Nephron progenitor cell (in vitro differentiated cells): ENCODE measurements at places on chromosomes 16 and 17.

DNA sequence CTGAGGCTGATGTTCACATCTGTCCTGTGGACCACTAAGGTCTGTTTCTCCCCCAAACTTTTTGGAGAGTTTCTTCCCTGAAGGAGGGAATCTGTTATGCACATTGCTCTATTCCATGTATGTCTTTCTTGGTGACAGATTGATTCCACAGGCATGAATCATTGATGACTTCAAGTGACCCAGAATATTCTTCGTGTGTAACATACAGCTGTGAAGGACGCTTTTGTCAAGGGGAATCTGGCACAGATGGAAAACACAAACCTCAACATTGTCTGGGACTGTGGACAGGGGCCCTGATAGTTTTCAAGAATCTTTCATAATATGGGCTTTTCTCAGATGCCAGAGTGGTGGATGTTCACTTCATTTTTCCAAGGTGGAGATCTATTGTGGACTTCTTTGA, 223.1 kb upstream of the MAF start:
- peaks cover 10% of the 10 kb centered on the region for H3K27me3 ChIP-seq
- no peak overlapping the region for H3K4me3 ChIP-seq
- no peak overlapping the region for H3K27ac ChIP-seq
- no peaks in the 10 kb centered on the region for H3K4me1 ChIP-seq
- no peaks in the 10 kb centered on the region for H3K36me3 ChIP-seq

DNA sequence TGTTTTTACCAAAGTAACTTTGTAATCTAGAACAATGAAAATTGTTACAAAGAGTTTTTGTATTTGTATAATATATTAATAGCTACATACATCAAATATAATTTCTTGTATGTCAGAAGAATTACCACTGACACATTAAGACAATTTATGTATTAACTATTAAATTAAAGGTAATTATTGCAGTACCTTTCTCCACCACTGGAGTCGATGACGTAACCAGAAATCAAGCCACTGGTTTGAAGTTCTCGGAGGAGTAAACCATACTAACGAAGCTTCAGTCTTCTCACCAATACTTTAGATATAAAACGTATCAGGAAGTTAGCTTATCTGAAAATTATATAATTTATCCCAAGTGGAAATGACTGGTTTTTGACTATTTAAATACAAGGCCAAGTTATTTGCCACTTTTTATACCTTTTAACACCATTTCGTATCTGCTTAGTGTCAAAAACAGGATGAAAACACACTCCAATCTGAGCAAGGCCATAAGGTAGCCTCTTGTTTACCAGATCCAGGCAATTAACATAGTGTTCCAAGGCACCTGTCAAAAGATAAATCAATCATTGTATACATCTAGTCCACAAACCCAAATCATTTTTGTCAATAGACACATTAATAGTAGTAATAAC, 4.3 kb downstream of the POLG2 start:
- peaks cover 3% of the 10 kb centered on the region for H3K27me3 ChIP-seq
- no peak for DNase-seq
- H3K36me3 ChIP-seq = peaks cover 60% of the 10 kb centered on the region
- peaks cover 38% of the 10 kb centered on the region for H3K4me1 ChIP-seq
- H3K4me3 ChIP-seq = no peak overlapping the region

- no peak overlapping the region for H3K4me3 ChIP-seq
- H3K4me1 ChIP-seq = peaks cover 39% of the 10 kb centered on the region
- peaks cover 3% of the 10 kb centered on the region for H3K27me3 ChIP-seq
- no peak for DNase-seq
- no peaks in the 10 kb centered on the region for H3K36me3 ChIP-seq
Measured at GRCh38 chr17:57747221-57748017, 2.3 kb upstream of the CCDC182 start.

GRCh38 chr17:77208217-77208808, 67.5 kb downstream of the SEC14L1 start:
- H3K4me3 ChIP-seq = peak overlapping the region; percentile 19
- DNase-seq = no peak
- peaks cover 62% of the 10 kb centered on the region for H3K4me1 ChIP-seq
- peak overlapping the region; percentile 37 for H3K27ac ChIP-seq
- H3K27me3 ChIP-seq = no peaks in the 10 kb centered on the region

- DNase-seq = no peak
- peaks cover 19% of the 10 kb centered on the region for H3K27me3 ChIP-seq
- peaks cover 9% of the 10 kb centered on the region for H3K4me1 ChIP-seq
- H3K36me3 ChIP-seq = no peaks in the 10 kb centered on the region
Measured at GRCh38 chr17:10309003-10309974, 63.5 kb downstream of the MYH13 start.

DNA sequence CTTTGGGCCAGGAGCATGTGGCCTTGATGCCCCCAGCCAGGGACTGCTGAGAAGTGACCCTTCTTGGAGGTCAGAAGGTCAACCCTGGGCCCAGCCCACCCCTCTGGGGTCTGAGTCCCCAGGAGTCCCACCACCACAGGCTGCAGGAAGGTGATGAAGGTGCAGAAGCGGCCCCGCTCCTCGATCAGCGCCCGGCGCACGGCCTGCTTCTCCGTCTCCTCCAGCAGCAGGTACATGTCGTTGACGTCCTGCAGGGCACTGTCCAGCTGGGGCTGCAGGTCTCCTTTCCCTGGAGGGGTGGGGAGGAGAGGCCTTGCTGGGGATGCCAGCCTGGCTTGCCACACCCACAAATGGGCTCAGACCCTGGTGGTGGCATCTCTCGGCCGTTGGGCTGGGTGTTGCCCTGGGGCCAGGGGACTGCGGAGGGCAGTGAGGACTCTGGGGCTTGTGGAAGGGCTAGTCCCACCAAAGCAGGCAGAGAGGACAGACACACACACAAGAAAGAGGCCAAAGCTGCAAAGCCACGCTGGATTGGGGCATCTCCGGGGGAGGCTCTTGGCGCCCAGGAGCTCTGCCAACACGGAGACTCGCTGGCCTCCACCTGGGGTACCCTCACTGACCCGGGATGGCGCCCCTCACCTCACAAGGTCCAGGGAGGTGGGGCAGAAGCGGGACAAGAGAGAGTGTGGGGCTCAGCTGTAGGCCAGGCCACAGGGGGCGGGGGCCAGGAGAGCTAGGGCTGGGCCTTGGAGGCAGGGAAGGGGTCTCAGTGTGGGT, 7.5 kb downstream of the MTSS2 start:
- H3K27ac ChIP-seq = no peak overlapping the region
- no peaks in the 10 kb centered on the region for H3K27me3 ChIP-seq

- peaks cover 17% of the 10 kb centered on the region for H3K4me1 ChIP-seq
- peaks cover 85% of the 10 kb centered on the region for H3K27me3 ChIP-seq
- H3K36me3 ChIP-seq = no peaks in the 10 kb centered on the region
Measured at GRCh38 chr17:42290577-42290976, 2.3 kb downstream of the STAT5A start.

- H3K27me3 ChIP-seq = peaks cover 16% of the 10 kb centered on the region
- H3K4me3 ChIP-seq = no peak overlapping the region
Measured at GRCh38 chr17:39018267-39019134, 51.3 kb upstream of the FBXO47 start.

DNA sequence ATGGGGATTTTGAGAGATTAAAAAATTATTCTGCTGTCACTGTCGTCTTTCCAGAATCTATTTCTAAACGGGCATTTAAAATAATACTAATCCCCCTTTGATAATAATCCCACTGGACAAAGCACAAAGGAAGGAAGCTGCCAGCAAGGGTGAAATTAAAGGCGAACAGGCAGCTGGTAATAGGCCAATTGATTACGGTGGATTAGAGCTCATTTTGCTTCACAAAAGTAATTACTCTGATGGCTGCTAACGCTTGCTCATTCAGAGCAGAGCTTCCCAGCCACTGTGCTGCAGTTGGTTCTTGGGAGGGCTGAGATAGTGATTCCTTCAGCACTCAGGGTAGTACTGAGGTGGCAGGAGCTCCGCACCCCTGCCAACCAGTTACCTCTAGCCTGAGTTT, 205.7 kb downstream of the SNX29 start:
- no peak for DNase-seq
- H3K27ac ChIP-seq = no peak overlapping the region
- H3K4me1 ChIP-seq = peaks cover 33% of the 10 kb centered on the region
- peaks cover 11% of the 10 kb centered on the region for H3K27me3 ChIP-seq
- no peak overlapping the region for H3K4me3 ChIP-seq

DNA sequence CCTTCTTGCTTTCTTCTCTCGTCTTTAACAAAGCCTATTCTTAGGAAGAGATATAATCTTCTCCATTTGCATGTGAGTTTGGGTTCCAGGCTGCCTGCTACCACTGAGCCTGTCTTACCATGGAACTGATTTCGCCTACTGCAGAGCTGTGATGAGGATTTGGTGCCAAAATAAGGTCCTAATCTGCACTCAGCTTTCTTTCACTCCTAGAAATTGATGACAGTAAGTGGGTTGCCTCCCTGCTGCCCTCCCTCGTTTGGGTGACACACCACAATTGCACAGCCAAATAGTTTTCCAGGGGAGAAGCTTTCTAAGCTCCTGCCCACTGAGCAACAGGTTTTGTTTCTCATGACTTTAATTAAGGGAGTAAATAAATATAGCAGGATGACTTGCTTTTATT, 25.1 kb upstream of the ASIC2 start:
- H3K36me3 ChIP-seq = no peaks in the 10 kb centered on the region
- no peak overlapping the region for H3K27ac ChIP-seq
- peaks cover 10% of the 10 kb centered on the region for H3K27me3 ChIP-seq
- DNase-seq = no peak
- no peaks in the 10 kb centered on the region for H3K4me1 ChIP-seq
- no peak overlapping the region for H3K4me3 ChIP-seq

DNA sequence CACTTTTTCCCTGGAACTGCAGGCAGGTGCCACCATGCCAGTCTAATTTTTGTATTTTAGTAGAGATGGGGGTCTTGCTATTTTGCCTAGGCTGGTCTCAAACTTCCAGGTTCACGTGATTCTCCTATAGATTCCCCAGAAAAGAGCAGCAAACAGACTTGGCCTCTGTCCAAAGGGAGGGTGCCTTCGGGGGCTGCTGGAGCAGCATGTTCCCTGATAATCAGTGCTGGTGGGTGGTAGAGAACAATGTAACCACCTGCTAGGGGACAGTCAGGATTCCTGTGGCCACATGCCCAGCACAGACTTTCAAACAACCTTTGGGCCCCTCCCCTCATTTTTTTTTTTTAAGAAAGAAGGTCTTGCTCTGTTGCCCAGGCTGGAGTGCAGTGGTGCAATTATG, 14.2 kb upstream of the CCNF start:
- no peak overlapping the region for H3K27ac ChIP-seq
- H3K36me3 ChIP-seq = no peaks in the 10 kb centered on the region
- H3K4me1 ChIP-seq = no peaks in the 10 kb centered on the region
- H3K4me3 ChIP-seq = no peak overlapping the region
- DNase-seq = no peak
- H3K27me3 ChIP-seq = peaks cover 10% of the 10 kb centered on the region

DNA sequence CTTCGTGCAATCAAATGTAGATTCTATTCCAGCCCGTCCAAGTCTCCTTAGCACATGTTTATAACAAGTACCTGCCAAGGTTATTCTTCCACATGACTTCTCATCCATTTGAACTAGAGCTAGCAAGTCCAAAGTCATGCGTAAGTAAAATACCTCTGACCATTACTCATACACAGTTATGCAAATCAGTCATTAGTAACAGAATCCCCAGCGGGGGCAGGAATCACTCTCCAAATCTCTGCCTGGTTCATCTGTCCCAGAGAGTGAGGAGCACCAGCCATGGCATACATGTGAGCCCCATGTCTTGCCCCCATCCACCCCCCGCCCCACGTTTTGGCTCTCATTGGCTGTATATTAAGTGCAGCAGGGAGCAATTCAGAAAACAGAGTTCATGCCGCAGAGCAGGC, 27.7 kb downstream of the SRL start:
- peaks cover 39% of the 10 kb centered on the region for H3K4me1 ChIP-seq
- H3K36me3 ChIP-seq = no peaks in the 10 kb centered on the region
- H3K4me3 ChIP-seq = no peak overlapping the region
- no peak for DNase-seq
- H3K27me3 ChIP-seq = peaks cover 15% of the 10 kb centered on the region
- no peak overlapping the region for H3K27ac ChIP-seq

DNA sequence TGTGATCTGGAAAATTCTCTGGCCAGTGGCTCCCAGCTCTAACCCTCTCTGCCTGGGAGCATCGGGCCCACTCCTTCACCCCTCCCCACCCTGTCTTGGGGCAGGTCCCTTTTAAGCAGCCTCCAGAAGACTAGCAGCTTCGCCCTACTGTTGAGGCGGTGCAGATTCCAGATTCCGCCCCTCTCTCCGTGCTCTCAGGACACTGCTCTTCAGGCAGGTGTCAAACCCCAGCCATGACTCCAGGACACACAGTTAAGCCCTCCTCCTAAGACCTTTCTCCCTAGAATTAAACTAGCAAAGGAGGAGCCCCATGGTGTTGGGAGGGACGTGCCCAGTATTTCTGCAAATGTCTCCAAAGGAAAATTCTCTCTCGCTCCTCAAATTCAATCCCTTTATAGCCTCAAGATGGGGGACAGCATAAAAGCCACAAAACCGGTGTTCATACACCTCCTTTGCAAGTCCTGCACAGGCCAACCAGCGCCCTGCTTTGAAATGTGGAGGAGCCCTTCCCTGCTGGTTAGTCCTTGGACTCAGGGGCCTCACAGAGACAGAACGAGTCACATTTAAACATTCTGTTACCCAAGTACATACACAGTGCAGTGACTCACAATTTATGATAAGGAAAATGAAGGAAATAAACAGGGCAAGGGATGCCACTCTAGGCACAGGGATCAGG, 7.2 kb downstream of the LPO start:
- no peaks in the 10 kb centered on the region for H3K4me1 ChIP-seq
- DNase-seq = no peak
- no peak overlapping the region for H3K4me3 ChIP-seq
- H3K36me3 ChIP-seq = no peaks in the 10 kb centered on the region
- H3K27ac ChIP-seq = no peak overlapping the region

DNA sequence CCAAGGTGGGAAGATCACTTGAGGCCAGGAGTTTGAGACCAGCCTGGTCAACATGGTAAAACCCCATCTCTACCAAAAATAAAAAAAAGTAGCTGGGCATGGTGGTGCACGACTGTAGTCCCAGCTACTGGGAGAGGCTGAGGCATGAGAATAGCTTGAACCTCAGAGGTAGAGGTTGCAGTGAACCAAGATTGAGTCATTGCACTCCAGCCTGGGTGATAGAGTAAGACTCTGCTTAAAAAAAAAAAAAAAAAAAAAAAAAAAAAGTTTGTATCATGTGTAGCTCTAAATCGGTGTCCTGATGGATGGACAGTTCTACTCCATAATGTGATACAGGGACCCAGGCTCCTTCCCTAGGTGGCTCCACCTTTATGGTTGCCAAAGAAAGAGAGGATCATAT, 497.1 kb upstream of the RBFOX1 start:
- H3K4me1 ChIP-seq = no peaks in the 10 kb centered on the region
- no peaks in the 10 kb centered on the region for H3K36me3 ChIP-seq
- H3K4me3 ChIP-seq = no peak overlapping the region
- H3K27me3 ChIP-seq = peaks cover 7% of the 10 kb centered on the region
- no peak for DNase-seq

DNA sequence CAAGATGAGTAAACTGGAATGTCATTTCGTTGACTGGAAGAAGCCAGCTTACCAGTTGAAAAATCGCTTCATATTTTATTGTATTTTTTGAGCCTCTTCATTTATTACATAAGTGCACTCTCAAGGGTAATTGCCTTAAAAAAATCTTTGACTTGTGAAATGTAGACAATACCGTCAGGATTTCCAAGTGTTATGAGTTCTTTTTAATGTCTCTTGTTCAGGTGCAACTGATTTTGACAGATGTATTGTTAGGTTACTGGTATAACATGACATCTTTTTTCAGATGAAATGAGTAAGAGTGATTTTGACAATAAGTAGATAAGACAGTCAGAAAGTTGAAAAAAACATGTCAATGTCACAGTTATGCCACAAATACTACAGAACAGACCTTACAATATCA, 169.1 kb downstream of the CNTNAP4 start:
- no peak overlapping the region for H3K27ac ChIP-seq
- peaks cover 9% of the 10 kb centered on the region for H3K4me1 ChIP-seq
- no peak for DNase-seq
- H3K4me3 ChIP-seq = no peak overlapping the region
- no peaks in the 10 kb centered on the region for H3K36me3 ChIP-seq

- H3K4me1 ChIP-seq = no peaks in the 10 kb centered on the region
- peaks cover 6% of the 10 kb centered on the region for H3K27me3 ChIP-seq
- H3K36me3 ChIP-seq = no peaks in the 10 kb centered on the region
Measured at GRCh38 chr16:22397931-22398330, 23.5 kb upstream of the CDR2 start.
